ENCODE measurements at places on chromosomes 1 and 21.
A peak's percentile ranks its signal among the peaks of the same experiment; 100 is the strongest.

DNA sequence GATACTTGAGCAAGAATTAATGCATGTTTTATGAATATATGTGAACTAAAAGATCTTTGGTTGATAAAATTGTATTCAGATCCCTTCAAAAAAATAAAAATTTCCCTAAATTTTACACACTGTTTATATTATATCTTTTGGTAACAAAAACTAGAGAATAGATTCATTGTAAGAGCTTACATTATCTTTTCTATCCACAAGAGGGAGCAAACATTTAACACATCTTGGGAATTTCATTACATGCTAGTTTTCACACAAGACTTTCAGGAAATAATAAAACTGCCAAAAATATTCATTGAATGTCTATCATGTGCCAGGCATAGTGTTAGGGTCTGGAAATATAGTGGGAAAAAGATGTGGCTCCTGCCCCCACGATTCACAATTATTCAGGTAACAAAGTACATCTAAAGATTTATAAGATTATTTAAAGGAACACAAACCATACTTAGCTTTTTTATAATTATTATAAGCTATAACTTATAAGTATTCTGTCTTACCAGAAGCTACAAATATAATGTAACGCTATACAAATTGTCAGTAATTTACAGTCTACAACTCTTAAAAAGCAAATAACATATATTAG is 30.6 kb downstream of the FAF1 start:
- DNase-seq, result peak; percentile 1

- DNase-seq, result no peak
These were observed 26.7 kb downstream of the CLDN19 start for GRCh38 chr1:42713293-42713692.

- peak; percentile 73 for DNase-seq
These were observed 72.1 kb downstream of the LMX1A start for GRCh38 chr1:165284454-165284853.

- no peak for DNase-seq
These were observed 72.7 kb downstream of the HUNK start for GRCh38 chr21:31945546-31945945.

DNA sequence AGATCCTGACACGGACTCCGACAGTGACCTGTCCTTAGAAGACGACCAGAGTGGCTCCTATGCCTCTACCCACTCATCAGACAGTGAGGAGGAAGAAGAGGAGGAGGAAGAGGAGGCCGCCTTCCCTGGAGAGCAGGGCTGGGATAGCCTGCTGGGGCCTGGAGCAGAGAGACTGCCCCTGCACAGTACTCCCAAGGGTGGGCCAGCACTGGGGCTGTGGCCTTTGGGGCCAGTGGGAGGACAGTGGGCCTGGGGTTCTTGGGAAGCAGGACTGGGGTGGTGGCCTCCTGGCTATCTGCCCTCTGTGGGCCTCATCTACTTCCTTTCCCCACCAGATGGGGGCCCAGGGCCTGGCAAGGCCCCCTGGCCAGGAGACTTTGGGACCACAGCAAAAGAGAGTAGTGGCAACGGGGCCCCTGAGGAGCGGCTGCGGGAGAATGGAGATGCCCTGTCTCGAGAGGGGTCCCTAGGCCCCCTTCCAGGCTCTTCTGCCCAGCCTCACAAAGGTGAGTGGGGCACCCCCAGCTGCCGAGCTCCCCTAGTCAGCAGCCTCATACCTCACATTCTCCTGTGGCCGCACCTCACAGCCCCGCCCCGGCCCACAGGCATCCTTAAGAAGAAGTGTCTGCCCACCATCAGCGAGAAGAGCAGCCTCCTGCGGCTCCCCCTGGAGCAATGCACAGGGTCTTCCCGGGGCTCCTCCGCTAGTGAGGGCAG is 10.0 kb downstream of the PSRC1 start:
- no peak for DNase-seq

DNA sequence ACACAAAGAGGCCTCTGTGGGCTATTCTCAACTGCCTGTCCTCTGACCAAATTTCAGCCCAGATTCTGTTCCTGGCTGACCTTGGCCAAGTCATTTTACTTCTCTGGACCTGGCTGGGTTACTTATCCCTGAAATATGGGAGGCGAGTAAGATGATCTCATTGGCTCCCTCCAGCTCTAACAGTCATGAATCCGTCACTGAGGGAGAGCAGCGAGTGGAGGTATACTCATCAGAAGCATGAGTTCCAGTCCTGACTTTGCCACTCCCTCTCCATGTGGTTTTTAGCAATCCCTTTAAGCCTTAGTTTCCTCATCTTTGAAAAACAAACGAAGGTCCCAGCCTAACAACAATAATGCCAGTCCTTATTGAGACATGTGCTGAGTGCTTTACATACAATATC is 63.5 kb downstream of the CCDC185 start:
- DNase-seq, result no peak

Data from NCI-H1092 treated with DMSO at 0.1 percent for 48 hours (cell line).